Stimulated activated CD4-positive, alpha-beta T cell treated with anti-CD3 and anti-CD28 coated beads, Interleukin-15, amount 100 ng/mL, for 48 hours (primary cell): ENCODE measurements at places on chromosomes 7 and 10.

DNA sequence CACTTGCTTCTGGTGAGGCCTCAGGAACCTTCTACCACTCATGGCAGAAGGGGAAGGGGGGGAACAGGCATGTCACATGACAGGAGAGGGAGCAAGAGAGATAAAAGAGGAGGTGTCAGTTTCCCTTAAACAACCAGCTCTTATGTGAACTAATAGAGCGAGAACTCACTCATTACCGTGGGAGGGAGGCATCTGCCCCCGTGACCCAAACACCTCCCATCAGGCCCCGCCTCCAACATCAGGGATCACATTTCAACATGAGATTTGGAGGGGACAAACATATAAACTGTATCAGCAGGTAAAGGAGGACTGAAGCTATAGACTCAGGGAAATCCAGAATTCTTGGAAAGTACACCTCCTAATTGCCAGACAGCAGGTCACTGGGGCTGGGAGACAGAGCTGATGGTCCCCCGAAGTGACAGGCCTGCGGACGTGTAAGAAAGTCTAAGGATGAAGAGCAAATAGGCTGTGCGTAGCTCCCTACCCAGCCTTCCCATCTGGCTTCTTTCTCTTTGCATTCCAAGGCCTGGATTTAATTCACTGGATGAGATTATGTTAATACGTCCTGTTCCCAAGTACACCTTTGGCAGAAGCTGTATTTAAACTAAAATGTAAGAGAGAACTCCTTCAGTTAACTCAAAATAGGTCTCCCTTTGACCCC lies 186.7 kb upstream of the LYZL2 start:
- no peak for DNase-seq

DNA sequence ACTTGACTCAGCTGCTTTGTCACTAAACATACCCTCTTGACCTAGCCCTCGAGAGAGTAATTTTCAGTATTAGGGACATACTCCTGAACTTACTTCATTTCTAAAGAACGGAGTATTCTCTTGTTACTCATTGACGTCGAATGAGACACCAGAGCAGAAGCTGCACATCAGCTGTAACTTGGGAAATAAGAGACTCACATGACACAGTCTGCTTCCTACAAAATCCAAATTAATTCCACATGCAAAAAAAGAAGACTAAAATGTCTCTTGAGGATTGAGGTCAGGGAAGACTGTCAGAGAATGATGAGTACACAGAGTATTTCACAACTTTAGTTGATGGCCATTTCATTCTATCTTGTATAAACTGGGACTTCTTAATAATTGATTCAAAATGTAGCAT lies 114.7 kb upstream of the EGFR start:
- DNase-seq, result no peak

GRCh38 chr10:10054466-10054865 lies 963.2 kb upstream of the CELF2 start:
- DNase-seq, result no peak

- no peak for DNase-seq
Measured at GRCh38 chr7:7183061-7183837, 905 bp downstream of the C1GALT1 start.

- DNase-seq, result no peak
Measured at GRCh38 chr10:50511492-50512213, 112.1 kb downstream of the SGMS1 start.

GRCh38 chr10:79444199-79445119 lies 965 bp downstream of the ZCCHC24 start:
- DNase-seq, result no peak

DNA sequence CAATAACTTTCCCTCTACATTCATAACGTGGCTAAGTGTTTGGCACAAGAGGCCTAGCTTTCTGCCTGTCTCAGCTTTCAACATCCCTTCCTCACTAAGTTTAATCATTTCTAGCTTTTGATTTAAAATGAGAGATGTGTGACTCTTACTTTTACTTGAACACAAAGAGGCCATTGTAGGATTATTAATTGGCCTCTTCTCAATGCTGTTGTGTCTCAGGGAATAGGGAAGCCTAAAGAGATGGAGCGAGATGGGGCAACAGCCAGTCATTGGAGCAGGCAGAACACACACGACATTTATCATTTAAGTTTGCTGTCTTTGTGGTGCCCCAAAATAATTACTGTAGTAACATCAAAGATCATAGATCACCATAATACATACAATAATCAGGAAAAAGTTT lies 167.1 kb upstream of the TRIM24 start:
- no peak for DNase-seq

GRCh38 chr7:116491887-116492653 lies 7.5 kb upstream of the CAV2 start:
- no peak for DNase-seq

DNA sequence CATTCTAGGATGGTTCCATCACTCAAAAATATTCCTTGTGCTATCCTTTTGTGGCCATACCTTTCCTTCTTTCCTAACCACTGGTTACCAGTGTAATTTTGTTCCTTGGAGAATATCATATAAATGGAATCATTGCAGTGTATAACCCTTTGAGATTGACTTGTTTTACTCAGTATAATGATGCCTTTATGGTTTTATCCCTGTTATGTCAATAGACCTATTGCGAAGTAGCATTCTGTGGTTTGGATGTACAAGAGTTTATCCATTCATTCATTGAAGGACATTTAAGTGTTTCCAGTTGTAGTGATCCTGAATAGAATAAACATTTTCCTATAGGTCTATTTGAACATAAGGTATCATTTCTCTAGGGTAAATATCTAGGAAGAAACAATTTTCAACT lies 54.2 kb downstream of the RBM33 start:
- no peak for DNase-seq

- DNase-seq, result no peak
Measured at GRCh38 chr7:20283385-20283784, 47.3 kb upstream of the ITGB8 start.

DNA sequence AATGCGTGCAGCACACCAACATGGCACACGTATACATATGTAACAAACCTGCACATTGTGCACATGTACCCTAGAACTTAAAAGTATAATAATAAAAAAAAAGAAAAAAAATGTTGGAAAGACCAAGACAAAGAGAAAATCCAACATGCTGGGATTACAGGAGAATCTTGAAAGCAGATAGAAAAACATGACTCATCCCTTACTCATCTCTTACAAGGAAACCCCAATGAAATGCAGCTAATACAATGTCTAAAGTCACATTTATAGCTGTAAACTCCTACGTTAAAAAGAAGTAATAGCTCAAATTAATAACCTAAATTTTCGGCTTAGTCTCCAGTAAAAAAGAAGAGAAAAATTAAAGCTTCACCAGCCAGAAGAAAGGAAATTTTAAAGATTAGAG lies 47.5 kb upstream of the DGKB start:
- DNase-seq, result no peak

DNA sequence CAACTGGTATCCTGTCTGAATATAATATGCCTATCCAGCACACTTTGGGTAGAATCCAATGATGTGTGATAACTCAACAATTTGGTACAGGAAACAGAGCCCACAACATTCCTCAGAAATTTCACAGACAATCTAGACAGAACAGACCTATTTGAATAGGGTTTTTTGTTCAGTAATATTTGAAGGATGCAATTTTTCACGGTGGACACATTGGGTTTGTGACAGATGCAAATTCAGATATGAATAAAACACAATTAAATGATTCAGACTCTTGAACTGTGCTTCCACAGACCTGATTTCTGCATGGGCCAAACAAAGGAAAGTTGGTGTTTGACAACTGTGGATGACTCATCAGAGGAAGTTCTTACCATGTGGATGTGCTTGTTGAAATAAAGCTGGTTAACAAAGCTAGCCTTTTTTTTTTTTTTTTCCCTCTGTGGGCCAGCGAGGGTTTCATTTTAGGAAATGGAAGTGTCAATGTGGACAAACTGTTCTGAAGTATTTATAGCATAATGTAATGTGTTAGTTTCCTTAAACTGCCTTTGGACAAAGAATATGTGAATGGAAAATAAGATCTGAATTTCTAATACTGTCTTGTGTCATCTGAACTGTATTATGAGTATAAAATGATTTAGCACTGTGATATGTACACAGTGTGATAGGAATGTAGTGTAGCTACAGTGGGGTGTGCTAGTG lies 43.2 kb upstream of the FAM133B start:
- no peak for DNase-seq

DNA sequence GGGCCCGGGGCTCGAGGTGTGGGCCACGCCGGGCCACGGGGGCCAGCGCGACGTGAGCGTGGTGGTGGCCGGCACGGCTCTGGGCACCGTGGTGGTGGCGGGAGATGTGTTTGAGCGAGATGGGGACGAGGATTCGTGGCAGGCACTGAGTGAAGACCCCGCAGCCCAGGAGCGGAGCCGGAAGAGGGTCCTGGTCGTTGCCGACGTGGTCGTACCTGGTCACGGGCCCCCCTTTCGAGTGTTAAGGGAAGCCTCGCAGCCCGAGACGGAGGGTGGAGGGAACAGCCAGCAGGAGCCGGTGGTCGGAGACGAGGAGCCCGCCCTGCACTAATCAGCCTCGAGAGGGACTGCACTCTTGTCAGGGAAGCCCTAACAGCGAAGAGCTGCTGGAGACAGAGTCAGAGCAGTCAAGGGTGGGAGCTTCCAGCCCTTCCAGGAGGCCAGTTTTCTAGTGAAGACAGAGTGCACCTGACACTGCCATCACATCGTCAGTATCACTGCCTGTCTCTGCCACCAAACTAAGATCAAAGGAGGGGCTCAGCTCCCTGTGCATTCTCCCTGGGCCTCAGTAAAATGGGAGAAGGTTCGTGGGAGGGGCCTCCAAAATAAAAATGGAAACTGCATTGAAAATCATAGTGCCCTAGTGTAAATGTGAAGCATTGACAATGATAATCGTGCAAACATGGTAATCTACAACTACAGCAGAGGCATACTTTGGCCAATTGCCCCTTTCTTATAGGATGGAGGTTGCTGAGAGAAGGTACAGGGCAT lies 1.3 kb downstream of the MBLAC1 start:
- DNase-seq, result no peak

- no peak for DNase-seq
Measured at GRCh38 chr7:147498081-147498480, 1092.5 kb upstream of the C7orf33 start.

GRCh38 chr10:34249634-34250033 lies 565.5 kb downstream of the PARD3 start:
- no peak for DNase-seq

GRCh38 chr7:39621261-39621660 lies 2.1 kb upstream of the RALA start:
- no peak for DNase-seq

DNA sequence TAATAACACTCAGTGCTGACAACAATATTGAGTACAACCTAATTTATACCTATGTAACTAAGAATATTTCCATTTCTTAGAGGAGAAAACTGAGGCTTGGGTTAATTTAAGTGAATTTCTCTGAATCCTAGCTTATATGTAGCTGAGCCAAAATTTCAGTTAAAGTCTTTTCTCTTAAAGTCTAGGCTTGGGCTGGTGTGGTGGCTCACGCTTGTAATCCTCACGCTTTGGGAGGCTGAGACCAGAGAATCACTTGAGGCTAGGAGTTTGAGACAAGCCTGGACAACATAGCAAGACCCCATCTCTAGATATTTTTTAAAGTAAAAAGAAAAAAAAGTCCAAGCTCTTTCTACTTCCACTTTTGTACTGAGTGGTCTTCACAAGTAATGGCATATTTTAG lies 92.1 kb downstream of the CUL1 start:
- DNase-seq, result no peak

DNA sequence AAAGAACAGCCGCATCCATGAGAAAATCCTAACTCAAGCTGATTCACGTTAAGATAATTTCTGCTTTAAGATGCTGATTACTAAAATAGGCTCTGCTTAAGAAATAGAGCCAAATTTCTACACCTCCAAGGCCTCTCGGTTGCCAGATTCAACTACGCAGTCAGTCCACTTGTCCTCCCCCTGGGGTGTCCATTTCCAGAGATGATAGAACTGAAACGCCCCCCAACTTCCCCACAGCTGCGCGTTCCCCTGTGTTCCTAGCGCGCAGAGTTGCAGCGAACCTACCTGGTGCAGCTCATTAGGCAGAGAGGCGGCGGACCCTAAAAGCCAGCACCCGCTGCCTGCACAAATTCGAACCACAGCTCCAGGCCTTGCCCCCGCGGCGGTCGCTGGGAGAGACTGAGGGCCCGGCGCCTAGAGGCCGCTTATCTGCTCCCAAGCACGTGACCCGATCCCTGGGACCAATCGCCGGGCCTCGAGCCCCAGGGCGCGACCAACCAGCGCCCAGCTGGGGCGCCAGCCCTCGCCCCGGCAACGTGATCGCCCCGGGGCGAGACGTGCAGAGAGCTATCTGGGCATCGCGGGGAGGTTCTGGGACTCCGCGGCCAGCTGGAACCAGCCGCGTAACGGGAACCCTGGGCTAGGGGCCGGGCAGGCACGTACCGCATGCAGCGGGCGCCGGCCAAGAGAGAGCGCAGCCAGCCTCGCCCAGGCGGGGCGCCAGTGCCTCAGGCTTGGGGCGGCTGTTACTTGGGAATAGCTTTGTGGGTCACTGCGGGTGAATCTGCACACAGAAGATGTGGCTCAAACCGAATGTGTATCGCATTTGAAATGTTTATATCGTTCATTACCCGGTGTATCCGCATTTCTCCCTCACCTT lies at the start of gene PPP1R3C:
PPP1R3C (minus strand) TSS at position 401 of the 880 bp plus-strand sequence; CDS start at position 299, 102 bp downstream.
- DNase-seq, result peak; percentile 50

GRCh38 chr10:11898372-11899066 lies 75.4 kb downstream of the PROSER2 start:
- no peak for DNase-seq

GRCh38 chr10:132263866-132264265 lies 43.9 kb downstream of the STK32C start:
- DNase-seq, result no peak

GRCh38 chr10:17219024-17219423 lies 9.0 kb upstream of the VIM start:
- no peak for DNase-seq

- peak; percentile 96 for DNase-seq
Measured at GRCh38 chr10:6275022-6275997, 72.6 kb downstream of the PFKFB3 start.

GRCh38 chr10:25552283-25552919 lies 377.6 kb downstream of the GPR158 start:
- no peak for DNase-seq

DNA sequence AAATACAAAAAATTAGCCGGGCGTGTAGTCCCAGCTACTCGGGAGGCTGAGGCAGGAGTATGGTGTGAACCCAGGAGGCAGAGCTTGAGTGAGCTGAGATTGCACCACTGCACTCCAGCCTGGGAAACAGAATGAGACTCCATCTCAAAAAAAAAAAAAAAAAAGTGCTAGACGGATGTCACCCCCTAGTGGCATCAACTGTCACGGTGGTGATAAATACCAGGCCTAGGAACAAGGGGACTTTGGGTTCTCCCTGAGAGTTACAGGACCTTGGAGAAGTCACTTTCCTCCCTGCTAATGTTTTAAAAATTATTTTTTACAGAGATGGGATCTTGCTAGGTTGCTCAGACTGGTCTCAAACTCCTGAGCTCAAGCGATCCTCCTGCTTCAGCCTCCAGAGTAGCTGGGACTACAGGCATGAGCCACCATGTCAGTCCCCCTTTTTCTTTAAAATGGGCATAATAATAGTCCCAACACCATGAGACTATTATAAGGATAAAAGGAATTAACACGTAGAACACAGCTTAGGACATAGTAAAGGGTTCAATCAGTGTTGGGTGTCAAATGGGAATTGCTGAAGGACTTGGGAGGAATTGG lies 2.6 kb upstream of the TMEM130 start:
- peak; percentile 19 for DNase-seq

- DNase-seq, result no peak
Measured at GRCh38 chr7:26441611-26442277, 150.1 kb downstream of the SNX10 start.

- no peak for DNase-seq
Measured at GRCh38 chr10:93994438-93994801, 689 bp downstream of the PLCE1 start.

- no peak for DNase-seq
Measured at GRCh38 chr7:150830937-150831336, 21.4 kb upstream of the AOC1 start.
